Body of pancreas (tissue), 4 donors: ENCODE measurements at places on chromosomes 16 and 17. TPM values are rescaled to one million over a fixed set of nuclear protein-coding genes. Genes with fewer than 3 reads are reported as not detected.

Gene CHST5
- total RNA-seq = not detected

Gene SLC2A4
- total RNA-seq = 10.5 TPM

GRCh38 chr17:21019976-21020586 lies 22.7 kb downstream of the USP22 start:
- no peaks in the 10 kb centered on the region for H3K27me3 ChIP-seq
- no peak for DNase-seq
- H3K36me3 ChIP-seq = peaks cover 32% of the 10 kb centered on the region
- H3K27ac ChIP-seq = no peak overlapping the region

GRCh38 chr17:1779571-1780131 lies 17.8 kb downstream of the SERPINF1 start:
- H3K4me3 ChIP-seq = no peak overlapping the region
- H3K27me3 ChIP-seq = no peaks in the 10 kb centered on the region
- H3K36me3 ChIP-seq = no peaks in the 10 kb centered on the region
- no peaks in the 10 kb centered on the region for H3K4me1 ChIP-seq
- DNase-seq = peak; percentile 39

GRCh38 chr17:47719411-47720152 lies 13.5 kb upstream of the TBX21 start:
- H3K27me3 ChIP-seq = peaks cover 16% of the 10 kb centered on the region
- no peak overlapping the region for H3K27ac ChIP-seq
- H3K4me3 ChIP-seq = no peak overlapping the region
- DNase-seq = no peak
- no peaks in the 10 kb centered on the region for H3K36me3 ChIP-seq
- peaks cover 8% of the 10 kb centered on the region for H3K4me1 ChIP-seq

DNA sequence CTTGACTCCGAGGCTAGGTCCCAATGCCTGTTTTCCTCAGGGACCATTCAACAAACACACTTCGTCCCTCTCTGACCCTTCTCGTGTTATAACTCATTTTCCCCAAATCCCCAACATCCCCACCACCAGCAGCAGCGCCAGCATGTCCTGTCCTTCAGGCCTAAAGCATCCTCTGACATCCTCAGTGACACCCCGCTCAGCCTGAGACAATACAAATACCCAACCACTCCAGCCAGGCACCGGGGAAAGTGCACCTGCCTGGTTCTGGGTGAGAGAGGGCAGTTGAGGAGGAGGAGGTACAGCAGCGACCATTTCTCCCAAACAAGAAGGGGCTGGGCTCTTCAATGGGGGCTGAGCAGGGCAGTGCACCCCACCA lies 4.7 kb downstream of the MNT start:
- no peaks in the 10 kb centered on the region for H3K36me3 ChIP-seq
- H3K4me1 ChIP-seq = peaks cover 64% of the 10 kb centered on the region
- no peak for DNase-seq
- H3K27me3 ChIP-seq = no peaks in the 10 kb centered on the region

DNA sequence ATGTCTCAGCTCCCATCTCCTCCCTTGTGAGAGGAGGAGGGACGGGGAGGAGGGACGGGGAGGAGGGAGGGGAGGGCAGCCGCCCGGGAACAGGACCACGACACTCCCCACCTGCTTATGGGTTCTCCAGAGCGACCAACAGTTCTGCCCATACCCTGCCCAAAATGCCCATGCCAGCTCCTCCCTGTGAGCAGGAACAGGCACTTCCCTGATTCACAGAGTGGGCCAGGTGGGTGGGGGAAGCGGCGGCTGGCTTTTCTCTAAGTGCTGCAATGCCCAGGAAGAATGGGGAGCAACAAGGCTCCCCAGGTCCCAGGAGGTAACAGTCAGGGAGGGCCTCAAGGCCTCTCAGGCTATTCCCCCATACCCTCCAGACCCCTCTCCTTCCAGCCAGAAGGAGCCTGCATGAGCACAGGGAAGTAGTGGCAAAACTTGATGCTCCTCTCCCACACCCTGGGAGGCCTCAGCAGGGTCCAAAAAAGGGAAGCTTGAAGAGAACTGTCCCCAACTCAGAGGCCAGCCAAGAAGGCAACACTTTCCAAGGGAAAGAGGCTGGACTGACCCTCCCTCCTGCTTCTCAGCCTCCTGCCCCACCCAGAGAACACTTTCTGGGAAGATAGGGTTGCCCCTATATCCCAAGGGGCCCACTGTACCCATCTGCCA lies 53.8 kb downstream of the MYO18A start:
- H3K4me3 ChIP-seq = no peak overlapping the region
- peaks cover 17% of the 10 kb centered on the region for H3K4me1 ChIP-seq
- no peak for DNase-seq
- H3K36me3 ChIP-seq = no peaks in the 10 kb centered on the region

DNA sequence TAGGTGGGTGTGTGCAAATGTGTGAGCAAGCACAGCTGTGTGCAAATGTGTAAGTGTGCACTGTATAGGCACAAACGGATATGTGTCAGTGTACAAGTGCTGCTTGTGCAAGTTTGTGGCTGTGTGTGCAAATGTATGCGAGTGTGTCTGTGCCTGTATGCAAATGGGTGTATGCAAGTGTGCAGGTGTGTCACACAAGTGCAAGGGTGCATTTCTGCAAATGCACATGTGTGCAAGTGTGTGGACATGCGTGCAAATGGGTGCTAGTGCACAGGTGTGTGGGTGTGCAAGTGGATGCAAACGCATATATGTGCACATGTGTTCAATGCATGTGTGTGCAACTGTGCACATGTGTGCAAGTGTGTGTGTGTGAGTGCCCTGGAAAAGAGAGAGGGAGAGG lies 76.5 kb upstream of the TNRC6C start:
- DNase-seq = no peak
- H3K27me3 ChIP-seq = no peaks in the 10 kb centered on the region
- no peaks in the 10 kb centered on the region for H3K36me3 ChIP-seq
- H3K4me1 ChIP-seq = peaks cover 16% of the 10 kb centered on the region

DNA sequence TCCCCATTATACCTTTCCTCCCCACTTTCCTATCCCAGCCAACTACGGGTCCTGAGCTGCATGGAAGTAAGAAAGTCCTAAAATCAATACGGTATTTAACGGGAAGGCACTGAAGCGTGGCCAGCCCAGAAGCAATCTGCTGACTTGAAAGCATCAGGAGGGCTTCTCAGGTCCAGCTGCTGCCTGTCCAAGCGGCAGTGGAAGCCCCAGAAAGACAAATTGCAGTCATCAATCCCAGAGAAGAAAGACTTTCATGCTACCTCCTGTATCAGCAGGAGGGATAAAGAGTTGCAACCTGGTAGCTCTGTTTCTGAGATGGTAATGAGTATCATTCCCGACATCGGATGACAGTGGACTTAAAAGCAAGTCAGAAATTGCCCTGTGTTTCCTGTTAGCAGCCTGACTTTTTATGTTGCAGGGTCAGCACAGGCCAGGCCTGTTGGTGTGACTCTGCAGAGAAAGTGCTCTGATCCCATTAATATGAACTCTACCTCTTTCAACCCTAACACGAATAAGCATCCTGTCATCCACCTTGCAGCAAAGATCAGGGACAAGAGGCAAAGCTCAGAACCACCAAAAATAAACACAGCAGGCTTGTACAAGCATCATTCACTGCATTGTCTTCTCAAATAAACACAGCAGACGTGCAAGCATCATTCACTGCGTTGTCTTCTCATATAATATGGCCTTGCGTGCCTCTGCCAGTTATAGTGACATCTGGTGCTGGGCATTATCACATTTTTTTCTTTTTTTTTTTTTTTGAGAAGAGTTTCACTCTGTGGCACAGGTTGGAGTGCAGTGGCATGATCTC lies 358.6 kb upstream of the CDH11 start:
- no peaks in the 10 kb centered on the region for H3K27me3 ChIP-seq
- H3K27ac ChIP-seq = no peak overlapping the region
- DNase-seq = no peak
- H3K36me3 ChIP-seq = no peaks in the 10 kb centered on the region
